ENCODE measurements at places on chromosomes 7 and 10. TPM values are rescaled to one million over a fixed set of nuclear protein-coding genes. Genes with fewer than 3 reads are reported as not detected.

The NPC1L1 gene
- total RNA-seq: 0.14 TPM

The KIN gene
- 11.1 TPM for total RNA-seq

The CPEB3 gene
- total RNA-seq: 45.1 TPM

The CABCOCO1 gene
- 11.8 TPM for total RNA-seq

The VSTM2A gene
- 165 TPM for total RNA-seq

GRCh38 chr7:107284911-107285479 lies 116.2 kb downstream of the HBP1 start:
- no peak for DNase-seq

DNA sequence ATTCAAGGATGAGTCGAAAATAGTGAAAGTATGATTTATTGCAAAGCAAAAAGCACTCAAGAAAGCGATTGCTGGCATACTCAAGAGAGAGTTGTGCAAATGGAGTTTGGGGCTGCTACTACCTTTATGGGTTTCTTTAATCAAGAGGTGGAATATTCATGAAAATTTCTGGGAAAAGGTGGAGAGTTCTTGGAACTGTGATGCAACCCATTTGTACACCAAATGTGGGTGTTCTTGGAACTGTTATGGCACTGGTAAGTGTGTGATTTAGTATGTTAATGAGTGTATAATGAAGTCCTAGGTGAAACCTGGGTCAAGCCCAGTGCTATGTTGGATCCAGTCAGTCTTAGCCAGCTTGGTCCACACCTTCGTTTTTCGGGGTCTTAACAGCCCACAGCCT lies 3.4 kb upstream of the VOPP1 start:
- DNase-seq: no peak

GRCh38 chr10:990808-991207 lies 2.6 kb downstream of the GTPBP4 start:
- DNase-seq: no peak
